ENCODE measurements at places on chromosomes 12 and 14.
A peak's percentile ranks its signal among the peaks of the same experiment; 100 is the strongest.

DNA sequence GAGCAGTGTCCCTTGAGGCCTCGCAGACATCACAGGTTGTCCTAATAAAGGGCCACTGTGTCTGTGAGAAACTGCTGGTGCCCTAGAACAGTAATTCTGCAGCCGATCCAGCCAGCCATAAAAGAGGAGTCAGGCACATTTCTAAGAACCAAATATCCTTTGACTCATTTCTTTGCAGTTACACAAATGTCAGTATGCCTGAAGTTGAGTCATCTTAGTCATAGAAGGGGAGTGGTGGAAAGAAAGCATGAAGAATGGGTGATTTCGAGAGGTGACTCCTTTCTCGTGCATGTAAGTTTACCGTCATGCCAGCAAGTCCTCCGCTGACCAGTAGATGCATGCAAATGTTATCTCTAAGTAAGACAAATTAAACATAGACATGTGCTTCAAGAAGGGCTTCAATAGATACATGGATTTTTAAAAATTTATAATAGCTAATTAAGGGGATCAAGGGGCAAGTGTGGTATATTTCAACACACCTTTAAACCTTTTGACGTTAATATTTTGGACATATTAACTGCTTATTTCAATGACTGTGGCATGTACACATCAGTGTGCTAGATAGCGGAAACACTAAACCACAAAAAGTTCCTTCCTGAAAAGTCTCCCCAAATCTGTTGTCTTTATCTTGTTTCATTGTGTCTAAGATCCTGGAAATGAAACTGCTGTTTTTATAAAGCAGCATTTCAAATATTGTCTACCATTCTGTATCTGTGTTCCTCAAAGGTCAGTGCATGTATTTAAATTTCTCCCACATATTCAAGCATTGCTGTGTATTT lies 497.4 kb downstream of the NPAS3 start:
- DNase-seq = no peak

DNA sequence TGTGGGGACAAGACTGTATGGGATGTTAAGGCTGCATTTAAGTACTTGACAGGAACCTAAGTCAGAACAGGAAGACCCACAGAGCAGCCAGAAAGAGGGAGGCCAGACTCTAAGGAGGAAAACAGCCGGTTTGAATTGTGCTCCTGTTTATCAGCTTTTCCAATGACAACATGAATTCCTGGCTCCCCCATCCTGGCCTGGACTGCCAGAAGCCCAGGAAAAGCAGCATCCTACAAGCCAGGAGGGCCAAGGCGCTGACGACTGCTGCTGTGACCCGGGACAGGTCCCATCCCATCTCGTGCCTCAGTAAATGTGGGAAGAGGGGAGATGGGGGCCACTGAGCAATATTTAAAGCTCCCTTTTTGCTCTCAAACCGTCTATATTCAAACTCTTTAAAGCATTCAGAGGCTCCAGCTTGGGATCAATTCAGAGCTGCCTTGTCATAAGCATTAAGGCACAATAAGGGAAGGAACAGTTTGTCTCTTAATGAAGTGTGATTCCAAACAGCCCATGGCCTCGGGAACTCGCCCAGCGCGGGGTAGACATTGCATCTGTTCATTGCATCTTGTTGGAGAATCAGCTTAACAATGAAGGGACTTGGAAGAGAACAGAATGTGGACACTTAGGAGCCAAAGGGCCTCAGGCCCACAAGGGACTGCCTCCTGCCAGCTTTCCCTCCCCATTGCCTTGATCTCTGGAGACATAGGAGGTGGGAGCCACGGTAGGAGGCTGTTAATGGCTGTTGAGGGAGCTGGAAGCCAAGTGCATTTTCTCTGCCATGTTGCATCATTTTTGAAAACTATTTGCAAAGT lies 49.6 kb downstream of the CMKLR1 start:
- no peak for DNase-seq

DNA sequence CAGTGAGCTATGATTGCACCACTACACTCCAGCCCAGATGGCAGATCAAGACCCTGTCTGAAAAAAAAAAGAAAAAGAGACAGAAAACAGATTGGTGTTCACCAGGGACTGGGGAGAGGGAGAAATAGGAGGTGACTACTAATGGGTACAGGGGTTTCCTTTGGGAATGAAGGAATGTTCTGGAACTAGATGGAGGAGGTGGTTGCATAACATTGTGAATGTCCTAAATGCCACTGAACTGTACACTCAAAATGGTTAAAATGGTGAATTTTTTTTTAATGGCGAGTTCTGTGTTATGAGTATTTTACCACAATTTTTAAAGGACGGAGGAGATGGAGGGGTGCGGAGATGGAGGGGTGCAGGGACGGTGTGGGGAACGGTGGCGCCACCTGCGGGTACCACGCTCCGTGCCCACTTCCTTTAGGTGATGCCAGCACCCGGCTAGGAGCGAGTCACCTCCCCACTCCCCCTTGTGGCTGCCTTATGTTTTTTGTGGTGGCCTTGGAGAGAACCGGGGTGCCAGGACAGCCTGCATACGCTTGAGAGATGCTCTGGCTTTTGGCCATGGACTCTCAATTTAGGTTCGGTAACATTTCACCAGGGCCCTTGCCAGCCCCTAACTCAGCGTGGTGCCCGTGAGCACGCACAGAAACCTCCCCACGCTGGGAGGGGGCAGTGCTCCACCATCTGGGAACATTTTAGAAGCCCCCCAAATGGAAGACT lies 16.1 kb downstream of the UBC start:
- DNase-seq = no peak

DNA sequence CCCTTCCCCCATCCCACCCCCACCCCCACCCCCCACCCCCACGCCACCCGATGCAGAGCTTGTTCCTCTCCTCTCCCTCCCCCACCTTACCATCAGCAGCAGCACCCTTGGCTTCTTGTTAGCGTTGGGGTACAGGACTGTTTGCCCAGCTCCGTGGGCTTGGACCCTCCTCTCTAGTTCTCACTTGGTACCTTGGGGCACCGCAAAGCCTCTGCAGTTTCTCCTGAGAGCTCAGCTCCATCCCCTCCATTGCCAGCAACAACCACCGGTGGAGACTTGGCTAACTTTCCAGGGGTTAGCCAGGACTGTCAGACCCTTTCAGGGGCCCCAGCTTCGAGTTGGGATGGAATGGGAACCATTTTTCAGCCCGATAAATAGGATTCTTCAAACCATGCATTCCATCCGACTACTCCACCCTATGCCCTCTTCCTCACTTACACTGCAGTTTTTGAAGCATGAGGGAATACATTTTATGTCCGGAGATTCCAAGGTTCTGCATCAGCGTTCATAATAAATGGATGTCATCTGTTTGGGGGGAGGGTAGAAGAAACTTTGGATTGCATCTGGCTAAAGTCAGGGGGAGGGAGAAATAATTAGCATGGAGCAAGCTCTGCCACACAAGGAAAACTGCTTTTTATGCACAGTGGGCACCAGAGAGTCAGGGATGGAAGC lies 1.1 kb downstream of the SCN8A start:
- no peak for DNase-seq

- DNase-seq = no peak
Observed at GRCh38 chr14:59570122-59570521, 6.5 kb downstream of the CCDC175 start.

GRCh38 chr12:114316076-114316475 lies 89.9 kb downstream of the TBX5 start:
- no peak for DNase-seq

GRCh38 chr12:111339321-111339938 lies 29.5 kb downstream of the PHETA1 start:
- DNase-seq = no peak

GRCh38 chr14:56244138-56244789 lies 126.1 kb downstream of the PELI2 start:
- DNase-seq = no peak

DNA sequence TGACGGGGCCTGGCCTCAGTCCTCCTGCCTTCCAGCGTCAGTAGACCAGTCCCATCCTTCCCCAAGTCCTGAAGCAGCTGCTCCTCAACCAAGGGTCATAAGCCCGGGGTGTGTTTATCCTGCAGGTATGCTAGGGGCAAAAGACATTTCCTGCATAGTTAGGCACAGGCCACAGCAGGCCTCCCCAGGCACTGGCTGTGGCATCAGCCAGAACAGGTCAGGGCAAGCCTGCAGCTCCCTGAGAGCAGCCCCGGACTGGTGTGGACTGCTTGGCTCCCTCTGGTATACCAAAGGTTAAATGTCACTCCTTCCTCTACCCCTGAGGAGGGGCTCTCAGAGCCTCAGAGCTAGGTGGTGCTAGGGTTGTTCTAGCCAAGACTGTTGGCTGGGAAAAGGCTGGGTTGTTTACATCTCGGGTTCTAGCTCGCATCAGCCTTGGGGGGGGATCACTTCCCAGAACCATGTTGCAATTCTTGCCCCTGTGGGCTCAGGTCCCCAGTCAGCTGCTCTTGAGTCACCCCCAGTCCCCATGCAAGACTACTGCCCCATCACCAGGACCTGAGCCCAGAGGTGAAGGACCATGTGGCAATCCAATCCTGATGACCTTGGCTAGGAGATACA lies 2.9 kb downstream of the MMP14 start:
- DNase-seq = no peak

DNA sequence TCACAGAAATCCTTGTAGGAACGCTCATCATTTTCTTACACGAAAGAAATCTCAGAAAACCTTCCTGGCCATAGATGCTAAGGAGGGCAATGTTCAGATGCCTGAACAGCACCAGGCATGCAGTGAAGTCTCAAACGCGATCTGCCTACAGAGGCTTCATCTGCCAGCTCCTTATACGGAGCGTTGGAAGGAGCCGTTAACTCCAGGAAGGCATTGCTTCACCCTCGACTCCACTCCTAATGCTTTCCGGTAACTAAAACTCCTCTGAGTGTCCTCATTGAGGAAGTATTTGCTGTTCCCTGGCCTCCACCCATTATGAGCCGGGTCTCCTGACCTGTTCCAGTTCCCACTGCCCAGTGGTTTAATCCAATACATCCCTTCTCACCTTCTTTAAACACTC lies 502.7 kb downstream of the BCL11B start:
- DNase-seq = no peak

DNA sequence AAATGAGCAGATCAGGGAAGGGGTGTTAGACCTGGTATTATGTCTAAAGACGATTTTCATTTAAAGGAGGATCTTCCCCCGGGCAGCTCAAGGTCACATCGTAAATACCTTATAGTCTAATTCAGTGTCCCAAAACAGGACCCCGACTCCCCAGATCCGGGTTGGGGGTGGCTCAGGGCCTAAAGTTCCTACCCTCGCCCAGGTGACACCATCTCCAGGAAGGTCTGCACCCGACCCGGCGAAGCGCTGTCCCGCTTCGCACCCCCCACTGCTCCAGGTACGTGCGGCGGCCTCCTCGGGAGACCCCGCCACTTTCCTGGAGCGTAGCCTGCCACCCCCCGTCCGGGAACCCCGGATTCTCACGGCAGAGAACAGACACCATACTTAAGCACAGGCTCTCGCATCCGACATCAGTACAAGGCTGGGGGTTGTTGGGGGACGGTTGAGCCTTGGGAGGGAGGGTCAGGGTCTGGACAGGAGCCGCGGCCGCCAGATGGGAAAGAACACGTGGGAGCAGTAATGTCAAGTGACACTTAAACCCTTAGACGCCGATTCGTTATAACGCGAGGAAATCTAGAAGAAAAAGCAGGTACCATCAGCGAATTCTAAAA lies 556 bp downstream of the TIMM9 start:
- DNase-seq = peak; percentile 59

- DNase-seq = no peak
Observed at GRCh38 chr12:98644433-98644711, 216 bp downstream of the IKBIP start.

DNA sequence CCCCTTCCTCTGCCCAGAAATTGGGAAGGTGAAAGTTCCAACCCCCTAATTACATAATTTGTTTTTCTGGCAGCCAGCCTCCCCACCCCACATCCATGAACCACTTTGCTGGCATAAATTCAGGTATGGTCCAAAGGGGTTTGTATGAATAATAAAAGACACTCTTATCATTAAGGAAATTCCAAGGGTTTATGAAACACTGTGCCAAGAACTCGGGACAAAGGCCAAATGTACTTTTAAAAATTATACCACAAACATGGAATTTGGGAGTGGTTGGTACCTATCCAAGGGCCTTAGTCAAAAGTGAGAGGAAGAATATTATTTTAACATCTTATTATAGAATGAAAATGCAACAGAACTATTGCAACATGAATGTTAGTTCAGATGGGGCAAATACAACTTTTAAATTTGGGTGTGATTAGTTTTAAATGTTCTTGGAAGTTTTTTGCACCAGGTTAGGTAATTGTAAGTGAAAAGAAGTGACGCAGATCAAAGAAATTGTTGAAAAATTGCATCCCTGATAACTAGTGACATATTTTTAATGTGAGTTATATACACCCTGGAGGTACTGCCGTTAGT lies 217.8 kb downstream of the TMEM117 start:
- DNase-seq = no peak

GRCh38 chr14:34781242-34781641 lies 66.8 kb upstream of the CFL2 start:
- DNase-seq = peak; percentile 1

GRCh38 chr14:56206596-56206995 lies 88.4 kb downstream of the PELI2 start:
- no peak for DNase-seq

GRCh38 chr12:66901138-66901932 lies 222.5 kb upstream of the GRIP1 start:
- no peak for DNase-seq

GRCh38 chr12:58310809-58311622 lies 369.6 kb downstream of the ATP23 start:
- no peak for DNase-seq

DNA sequence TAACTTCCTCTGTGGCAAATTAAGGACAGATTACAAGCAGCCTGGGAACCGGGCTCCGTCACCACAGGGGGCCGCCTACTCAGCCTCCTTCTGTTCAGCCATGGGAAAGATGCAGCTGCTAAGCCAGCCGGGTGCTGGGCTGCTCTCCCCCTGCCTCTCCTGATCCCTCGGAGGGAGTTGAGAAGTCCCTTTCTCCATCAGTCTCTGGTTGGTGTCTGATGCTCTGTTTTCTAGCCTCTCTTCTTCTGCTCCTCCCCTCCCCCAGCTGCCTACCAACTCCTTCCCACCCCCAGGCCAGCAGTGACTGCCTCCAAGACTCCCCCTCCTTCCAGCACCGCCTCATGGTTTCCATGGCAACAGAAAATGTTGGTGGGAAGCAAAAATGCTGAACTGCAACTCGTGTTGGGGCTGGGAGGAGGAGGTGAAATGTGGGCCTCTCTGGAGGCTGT lies 486.7 kb downstream of the APAF1 start:
- no peak for DNase-seq

- no peak for DNase-seq
Observed at GRCh38 chr12:54998958-54999510, 14.5 kb upstream of the TESPA1 start.

DNA sequence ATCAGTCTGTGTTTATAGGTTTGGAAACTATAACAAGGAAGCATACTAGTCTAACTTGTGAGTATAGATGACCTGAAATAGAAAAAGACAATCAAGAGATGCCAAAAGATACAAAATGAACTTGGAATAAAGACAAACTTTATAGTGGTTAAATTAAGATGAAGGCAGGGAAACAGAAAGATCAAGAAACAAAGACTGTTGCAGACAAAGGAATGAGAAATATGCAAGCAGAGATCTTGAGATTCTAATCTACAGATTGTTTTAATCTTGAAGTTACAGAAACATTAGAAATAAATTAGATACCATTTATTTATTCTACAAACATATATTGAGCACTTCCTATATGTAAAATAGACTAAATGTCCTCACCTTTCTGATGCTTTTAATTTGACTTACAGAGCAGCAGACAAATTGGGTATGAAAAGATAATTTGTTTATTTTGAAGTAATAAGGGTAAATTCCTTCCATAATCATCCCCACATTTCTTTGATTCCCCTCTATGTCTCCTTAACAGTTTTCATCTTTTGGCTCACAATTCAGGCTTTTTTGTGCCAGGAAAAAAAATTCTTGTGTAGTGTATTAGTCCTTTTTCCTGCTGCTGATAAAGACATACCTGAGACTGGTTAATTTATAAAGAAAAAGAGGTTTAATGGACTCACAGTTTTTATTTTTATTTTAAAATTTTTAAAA lies 134.4 kb downstream of the KITLG start:
- DNase-seq = no peak

All from renal cortex interstitium (tissue), 15 donors.